COR-L47 (cell line): ENCODE measurements at places on chromosomes 6 and 20.

DNA sequence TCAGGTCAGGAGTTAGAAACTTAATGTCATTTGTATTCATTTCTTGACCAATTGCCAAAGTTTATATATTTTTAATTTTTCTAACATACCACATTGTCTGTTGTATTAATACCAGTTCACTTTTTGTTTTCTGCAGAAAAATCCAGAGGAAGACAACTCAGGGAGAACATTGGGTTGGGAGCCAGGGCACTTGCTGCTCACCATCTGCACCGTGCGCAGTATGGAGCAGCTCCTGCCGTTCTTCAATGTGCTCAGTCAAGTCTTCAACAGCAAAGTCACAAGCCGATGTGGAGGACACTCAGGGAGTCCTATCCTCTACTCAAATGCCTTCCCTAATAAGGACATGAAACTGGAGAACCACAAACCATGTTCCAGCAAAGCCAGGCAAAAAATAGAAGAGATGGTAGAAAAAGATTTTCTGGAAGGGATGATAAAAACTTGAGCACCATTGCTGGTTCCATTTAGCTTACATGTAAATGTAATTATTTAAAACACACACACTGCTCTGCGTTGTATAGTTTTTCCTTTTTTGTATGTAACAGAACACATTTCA, 25.3 kb downstream of the PGM3 start:
- DNase-seq = no peak

GRCh38 chr6:113873043-113873667, 16.0 kb downstream of the MARCKS start:
- DNase-seq = no peak

- no peak for DNase-seq
Measured at GRCh38 chr6:79686707-79687309, 55.7 kb downstream of the SH3BGRL2 start.

DNA sequence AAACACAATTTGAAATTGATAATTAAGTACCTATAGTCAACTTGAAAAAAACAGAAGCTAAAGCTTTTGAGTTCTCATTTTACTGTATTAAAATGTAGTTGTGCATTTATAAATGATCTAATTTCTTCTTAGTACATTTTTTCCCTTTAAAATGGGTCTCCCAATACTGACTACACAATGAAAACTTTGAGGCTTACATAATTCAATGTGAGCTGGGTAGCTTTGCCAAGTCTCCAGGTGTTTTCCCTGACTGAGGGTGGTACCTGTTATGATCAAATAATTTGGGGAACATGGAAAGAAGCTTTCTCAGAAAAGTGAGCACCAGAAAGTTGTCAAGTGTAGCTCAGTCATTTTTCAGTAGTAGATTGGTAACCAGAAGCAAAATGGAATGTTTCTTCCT, 74.3 kb downstream of the ARMC2 start:
- DNase-seq = no peak

DNA sequence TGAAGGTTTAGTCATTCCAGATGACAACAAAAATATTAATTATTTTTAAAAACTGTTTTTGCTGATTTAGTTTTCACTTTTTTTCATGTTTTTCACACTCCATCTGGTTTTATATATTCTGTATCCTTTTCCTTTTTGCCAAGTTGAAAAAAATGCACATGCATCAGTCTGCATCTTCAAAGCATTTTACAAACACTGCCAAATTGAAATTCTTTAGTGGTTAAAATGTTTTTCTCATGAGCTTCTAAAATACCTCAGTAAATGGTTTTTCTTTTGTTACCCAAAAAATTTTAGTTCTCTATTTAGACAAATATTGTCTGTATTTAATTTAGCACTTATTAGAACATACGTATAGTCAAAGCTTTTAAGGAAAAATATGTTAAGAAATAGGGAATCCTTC, 386.9 kb upstream of the HSF2 start:
- DNase-seq = no peak

DNA sequence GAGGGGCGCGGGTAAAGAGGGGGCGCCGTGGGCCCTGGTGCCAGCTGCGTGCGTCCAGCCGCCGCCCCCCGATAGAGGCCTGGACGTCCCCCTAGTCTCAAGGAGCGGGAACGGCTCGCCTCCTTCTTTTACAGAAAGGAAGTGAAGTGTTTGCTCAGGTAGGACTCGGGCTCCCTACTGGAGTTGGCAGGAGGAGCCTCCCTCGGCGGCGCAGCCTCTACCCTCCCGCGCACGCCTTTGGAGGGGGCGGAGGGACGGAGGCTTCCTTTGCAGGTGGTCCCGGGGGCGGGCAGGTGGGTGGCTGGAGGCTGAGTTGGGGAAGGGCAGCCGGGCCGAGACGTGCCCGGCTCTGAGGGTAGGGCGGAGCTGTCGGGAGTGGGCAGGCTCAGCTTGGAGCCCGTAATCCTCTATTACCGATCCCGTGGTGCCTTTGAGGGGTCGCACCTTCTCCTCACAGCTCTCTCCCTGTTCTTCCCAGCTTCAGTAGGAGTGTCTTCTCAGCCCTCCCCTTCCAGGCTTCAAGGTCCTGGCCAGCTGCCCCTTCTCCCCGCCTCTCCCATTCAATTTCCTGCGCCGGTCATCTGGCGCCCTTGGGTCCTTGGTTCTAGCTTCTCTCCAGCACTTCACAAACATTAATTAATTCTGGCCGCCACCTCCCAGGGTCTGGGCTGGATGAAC, 728 bp downstream of the ITPR3 start:
- peak; percentile 55 for DNase-seq

- no peak for DNase-seq
Measured at GRCh38 chr20:53926428-53927028, 143.9 kb downstream of the BCAS1 start.

GRCh38 chr6:44630125-44631028, 242.9 kb downstream of the CDC5L start:
- peak; percentile 44 for DNase-seq

DNA sequence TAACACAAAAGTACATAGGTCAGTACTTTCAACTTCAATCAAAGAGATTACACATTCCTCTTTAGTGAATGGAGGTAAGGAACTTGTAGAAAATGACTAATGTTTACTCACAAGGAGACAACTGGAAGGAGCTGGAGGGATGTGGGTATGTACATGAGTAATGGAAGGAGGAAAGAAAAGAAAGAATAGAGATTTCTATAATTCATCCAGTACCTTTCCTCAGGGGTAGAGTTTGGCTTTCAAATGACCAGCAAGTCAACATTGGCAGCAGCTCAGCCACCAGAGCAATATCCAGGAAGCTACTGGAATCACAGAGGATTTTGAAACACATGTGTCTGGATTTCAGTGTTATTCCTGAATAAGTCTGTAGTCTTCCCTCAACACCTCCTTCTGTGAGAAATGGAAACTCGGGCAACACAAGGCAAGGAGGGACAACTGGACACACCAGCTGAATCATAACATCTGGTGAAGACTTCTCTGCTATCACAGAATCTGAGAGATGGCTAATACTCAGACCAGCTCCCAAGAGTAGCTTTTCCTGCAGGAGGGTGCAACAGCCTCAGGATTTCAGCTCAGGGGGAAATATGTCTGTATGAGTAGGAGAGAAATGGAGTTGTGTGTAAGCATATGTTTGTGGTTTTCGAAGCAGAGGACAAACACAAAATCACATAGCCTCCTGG, 98.8 kb downstream of the HAO1 start:
- DNase-seq = no peak

DNA sequence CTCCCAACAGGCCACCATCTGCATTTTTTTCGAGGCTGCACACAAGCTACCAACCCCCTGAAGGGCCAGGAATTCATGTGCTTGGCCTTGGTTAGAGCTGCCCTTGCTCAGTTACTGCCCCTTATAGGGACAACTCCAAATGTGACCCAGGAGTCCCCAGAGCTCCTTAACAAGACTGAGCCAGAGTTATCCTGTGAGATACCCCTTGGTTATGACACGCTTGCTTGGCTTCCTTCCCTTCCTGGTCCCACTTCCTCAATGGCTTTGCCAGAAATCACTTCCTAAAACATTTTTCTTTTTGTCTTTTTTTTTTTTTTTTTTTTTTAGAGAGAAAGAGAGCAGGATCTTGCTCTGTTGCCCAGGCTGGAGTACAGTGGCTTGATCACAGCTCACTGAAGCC, 8.9 kb downstream of the TREM1 start:
- no peak for DNase-seq

DNA sequence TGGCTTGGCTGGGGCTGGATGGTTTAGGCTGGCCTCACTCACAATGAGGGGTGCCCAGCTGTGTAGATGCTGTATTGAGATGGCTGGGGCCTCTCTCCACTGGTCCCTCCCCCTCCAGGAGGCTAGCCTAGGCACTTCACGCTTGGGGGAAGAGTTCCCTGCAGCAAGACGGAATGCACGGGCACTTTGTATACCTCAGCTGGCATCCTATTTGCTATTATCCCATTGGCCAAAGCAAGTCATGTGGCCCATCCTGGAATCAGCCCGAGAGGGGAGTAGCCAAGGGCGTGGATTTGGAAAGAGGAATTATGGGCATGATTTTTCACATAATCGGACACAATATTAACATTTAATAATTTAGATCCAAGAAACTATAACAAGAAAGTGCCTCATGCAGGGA, 64.3 kb downstream of the ISM1 start:
- no peak for DNase-seq

- peak; percentile 61 for DNase-seq
Measured at GRCh38 chr20:62337558-62338293, 29.4 kb downstream of the LAMA5 start.

GRCh38 chr6:39563566-39564311, 161.5 kb downstream of the KIF6 start:
- DNase-seq = no peak

DNA sequence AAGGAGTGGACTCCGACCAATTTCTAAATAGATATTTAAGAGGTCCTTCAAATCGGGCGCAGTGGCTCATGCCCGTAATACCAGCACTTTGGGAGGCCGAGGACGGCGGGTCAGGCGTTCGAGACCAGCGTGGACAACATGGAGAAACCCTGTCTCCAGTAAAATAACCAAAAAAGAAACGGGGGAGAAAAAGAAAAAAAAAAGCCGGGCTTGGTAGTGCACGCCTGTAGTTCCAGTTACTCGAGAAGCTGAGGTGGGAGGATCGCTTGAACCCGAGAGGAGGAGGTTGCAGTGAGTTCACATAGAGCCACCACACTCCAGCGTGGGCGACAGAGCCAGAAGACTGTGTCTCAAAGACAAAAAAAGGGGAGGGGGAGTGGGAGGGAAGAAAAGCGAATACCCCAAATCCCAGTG, 53.3 kb upstream of the HFE start:
- DNase-seq = no peak

- no peak for DNase-seq
Measured at GRCh38 chr6:100614933-100615332, 150.2 kb upstream of the SIM1 start.

- DNase-seq = no peak
Measured at GRCh38 chr20:32036716-32037485, 15.1 kb upstream of the HCK start.

GRCh38 chr6:130734161-130734560, 93.0 kb upstream of the SMLR1 start:
- no peak for DNase-seq

DNA sequence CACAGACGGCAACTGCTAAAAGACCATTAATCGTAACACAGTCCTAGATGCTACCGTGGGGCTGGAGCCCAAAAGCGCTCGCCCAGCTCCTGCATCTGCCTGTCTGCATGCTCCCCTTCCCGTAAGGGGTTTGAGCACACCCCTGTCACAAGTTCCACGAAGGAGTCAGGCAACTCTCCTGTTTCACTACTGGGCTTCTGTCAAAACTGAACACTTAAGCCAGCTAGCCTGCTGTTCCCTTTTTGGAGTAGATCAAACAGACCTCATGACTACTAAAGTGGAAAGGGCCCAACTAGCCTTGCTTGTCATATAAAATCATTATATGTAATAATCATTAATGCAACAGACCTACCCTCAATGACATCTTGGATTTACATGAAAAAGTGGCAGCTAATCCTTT, 61.3 kb downstream of the TRMT11 start:
- no peak for DNase-seq

DNA sequence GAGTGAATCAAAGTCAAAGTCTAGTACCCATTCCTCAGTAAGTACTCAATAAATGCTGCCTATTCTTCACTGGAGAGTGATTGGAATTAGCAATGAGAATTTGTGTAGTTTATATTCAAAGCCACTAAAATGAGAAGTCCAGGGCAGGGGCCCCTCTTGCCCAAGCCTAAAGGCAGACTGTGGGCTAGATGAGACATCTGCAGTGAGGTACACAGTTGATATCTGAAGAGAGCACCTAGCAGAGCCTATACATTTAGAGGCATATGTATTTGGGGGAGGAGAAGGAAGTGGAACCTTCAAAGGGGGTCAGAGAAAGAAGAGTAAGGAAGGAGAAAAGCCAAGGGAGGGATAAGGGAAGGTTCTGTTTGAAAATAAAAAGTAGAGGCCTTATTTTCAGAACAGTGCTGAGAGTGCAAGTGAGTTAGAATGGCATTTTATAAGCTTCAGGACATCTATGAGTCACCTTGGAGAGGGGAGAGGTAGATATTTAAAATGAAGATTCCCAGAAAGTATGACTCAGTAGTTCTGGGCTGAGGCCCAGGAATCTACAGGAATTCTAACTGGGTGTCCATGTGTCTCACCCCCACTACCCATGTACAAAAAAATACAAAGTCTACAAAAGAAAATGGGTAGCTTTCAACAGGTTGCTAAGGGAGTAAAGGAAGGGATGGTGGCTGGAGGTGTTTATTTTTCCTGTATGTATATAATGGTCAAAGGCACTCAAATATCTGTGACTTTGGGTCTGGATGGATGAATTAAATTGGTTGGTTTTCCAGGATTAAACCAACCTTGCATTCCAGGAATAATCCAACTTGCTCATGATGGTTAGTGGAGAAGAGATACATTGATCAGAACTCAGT, 135.1 kb downstream of the ZFP64 start:
- no peak for DNase-seq

DNA sequence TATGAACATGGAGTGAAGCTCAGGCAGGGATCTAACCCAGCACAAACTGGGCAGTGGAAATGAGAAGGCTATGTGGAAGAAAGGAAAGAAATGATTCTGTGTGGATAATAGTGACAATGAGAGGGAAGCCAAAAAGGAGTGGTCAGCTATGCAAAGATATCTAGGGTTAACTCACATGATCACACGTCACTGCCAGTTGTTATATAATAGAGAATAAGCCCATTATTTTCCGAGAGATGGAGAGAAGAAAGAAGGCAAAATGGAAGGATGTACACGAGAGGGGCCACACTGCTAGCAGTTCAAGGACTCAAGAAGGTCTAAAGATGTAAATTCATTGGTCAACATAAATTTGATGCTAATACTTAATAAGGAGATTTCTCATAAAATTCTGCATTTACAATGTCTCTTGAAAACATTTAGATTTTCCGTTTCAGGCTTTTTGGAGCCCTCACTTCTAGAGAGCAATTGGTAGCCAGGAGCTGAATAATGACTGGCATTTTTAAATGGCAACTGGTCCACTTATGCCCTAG, 18.8 kb upstream of the RCAN2 start:
- no peak for DNase-seq

DNA sequence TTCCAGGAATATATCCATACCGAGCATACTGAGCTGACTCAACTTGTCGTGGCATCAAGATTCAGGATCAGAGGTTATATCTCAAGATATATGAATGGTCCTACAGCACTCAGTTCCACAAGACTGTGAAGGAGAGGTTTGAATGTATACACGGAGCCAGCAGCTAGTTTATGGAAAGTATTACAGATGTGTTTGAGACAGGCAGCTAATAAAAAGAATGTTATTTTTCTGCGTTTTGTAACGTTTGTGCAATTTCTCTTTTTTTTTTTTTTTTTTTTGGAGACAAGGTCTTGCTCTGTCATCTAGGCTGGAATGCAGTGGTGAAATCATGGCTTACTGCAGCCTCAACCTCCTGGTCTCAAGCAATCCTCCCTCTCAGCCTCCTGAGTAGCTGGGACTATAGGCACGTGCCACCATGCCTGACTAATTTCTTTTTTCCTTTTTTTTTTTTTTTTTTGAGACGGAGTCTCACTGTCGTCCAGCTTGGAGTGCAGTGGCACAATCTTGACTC, 3.4 kb upstream of the FAM110A start:
- no peak for DNase-seq
